Effector CD8-positive, alpha-beta T cell (primary cell): ENCODE measurements at places on chromosomes 1 and 21.

- no peak for DNase-seq
Observed at GRCh38 chr21:39388811-39389155, 39.9 kb upstream of the HMGN1 start.

DNA sequence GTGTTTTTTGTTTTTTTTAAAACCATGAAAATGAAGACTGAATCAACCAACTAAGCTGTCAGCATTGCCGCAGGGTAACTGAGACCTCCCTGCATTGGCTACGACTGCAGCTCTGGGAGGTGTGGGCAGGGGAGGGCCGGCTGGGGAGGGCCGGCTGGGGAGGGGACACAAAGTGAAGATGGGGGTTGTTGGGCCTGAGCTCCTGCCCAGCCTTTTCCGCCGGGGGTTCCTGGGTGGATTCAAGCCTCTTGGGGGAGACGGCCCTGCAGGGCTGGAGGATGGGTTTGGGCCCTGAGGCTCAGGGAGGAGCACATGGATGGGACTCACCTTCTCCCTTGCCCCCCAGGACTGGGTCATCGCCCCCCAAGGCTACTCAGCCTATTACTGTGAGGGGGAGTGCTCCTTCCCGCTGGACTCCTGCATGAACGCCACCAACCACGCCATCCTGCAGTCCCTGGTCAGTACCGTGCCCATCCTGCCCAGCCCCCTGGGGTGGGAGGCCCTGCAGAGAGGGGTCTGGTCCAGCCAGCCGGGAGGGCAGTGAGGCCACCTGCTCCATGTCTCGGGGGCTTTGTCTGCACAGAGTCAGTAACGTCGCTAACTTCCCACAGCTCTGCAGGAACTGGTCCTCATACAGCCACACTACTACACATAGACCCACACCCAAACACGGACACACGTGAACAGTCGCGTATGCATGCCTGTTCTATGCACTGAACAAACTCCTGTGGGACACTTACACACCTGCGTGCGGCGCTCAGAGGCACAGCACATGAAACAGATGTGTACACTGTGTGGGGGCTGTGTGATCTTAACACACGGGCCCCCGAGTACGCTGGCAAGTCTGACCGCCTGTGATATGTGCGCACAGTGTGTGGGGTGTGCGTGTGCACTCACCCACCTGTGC, 31.5 kb downstream of the BMP8A start:
- no peak for DNase-seq

- no peak for DNase-seq
Observed at GRCh38 chr1:57468641-57469523, 45.0 kb upstream of the DAB1 start.

DNA sequence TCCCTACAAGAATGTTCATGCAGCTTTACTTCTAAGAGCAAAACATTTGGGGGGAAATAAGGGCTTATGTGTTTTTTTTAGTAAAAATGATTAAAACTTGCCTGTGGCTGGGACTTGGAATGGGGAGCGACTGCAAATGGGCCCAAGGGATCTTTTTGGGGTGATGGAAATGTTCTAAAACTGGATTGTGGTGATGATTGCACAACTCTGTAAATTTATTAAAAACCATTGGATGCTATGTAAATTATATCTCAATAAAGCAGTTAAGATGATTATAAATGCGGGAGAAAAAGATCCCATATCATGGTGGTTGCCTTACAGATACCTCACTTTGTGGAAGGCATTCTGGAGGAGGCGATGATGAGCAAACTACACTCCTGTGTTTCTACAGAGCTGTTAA, 30.2 kb upstream of the STUM start:
- DNase-seq = no peak

DNA sequence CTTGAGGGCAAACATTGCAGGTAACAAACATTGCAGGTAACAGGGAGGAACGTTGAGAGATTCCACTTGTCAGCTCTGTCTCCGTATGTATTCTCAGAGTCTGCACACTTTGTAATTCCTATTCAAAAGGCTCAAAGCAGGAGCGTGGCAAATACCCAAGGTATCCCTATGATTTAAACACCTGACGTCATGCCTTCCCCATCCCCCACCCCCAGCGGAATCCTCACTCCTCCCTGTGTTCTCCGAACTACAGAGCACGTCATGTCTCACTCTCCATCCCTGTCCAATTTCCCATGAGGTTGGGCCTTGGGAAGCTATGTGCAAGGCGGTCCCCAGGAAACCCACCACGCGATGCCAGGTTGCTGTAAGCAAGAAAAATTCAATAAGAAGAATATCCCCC, 2.8 kb upstream of the LRRC38 start:
- DNase-seq = no peak

DNA sequence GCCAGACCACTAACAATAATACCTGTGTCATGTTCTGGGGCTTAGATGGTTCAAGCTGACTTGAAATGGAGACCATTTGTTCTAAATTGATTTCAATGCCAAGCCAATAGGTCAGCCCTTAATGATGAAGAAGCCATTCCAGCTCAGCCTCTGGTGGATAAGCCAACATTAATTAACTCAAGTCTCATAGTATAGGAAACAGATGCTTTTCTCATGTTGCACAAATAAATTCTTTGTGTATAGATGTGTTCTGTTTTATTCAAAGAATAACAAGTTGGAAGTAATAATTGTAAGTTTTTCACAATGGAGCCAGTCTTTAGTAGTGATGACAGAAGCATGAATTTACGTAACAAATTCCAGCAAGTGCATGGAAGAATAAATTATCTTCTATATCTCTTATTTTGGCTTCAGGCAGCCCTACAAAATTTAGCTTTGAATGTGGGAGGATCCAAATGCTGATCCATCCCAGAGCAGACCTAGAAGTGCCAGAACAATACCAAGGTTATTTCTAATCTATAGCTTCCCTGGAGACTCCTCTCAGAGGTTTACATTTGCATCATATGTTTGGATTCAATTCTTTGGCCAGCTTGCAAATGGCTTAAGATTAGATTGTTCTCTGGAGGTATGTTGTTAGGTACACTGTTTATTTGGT, 42.2 kb upstream of the C1orf105 start:
- no peak for DNase-seq

GRCh38 chr1:208496467-208497371, 252.5 kb upstream of the PLXNA2 start:
- no peak for DNase-seq

DNA sequence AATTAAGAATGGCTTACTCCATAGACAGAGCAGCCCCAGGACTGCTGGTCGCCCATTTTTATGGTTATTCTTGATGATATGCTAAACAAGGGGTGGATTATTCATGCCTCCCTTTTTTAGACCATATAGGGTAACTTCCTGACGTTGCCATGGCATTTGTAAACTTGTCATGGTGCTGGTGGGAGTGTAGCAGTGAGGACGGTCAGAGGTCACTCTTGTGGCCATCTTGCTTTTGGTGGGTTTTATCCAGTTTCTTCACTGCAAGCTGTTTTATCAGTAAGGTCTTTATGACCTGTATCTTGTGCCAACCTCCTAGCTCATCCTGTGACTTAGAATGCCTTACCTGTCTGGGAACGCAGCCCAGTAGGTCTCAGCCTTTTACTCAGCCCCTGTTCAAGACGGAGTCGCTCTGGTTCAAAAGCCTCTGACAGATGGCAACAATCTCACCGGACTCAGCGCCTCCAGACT, 5.2 kb upstream of the AGPAT3 start:
- no peak for DNase-seq

- no peak for DNase-seq
Observed at GRCh38 chr1:89918127-89918793, 76.7 kb upstream of the ZNF326 start.

GRCh38 chr1:43997295-43997999, 6.0 kb downstream of the CCDC24 start:
- DNase-seq = no peak

- DNase-seq = no peak
Observed at GRCh38 chr21:36610201-36610600, 88.7 kb upstream of the SIM2 start.

GRCh38 chr1:20275319-20275925, 15.3 kb upstream of the VWA5B1 start:
- DNase-seq = no peak

- DNase-seq = no peak
Observed at GRCh38 chr1:162916821-162917613, 56.0 kb upstream of the CCDC190 start.

DNA sequence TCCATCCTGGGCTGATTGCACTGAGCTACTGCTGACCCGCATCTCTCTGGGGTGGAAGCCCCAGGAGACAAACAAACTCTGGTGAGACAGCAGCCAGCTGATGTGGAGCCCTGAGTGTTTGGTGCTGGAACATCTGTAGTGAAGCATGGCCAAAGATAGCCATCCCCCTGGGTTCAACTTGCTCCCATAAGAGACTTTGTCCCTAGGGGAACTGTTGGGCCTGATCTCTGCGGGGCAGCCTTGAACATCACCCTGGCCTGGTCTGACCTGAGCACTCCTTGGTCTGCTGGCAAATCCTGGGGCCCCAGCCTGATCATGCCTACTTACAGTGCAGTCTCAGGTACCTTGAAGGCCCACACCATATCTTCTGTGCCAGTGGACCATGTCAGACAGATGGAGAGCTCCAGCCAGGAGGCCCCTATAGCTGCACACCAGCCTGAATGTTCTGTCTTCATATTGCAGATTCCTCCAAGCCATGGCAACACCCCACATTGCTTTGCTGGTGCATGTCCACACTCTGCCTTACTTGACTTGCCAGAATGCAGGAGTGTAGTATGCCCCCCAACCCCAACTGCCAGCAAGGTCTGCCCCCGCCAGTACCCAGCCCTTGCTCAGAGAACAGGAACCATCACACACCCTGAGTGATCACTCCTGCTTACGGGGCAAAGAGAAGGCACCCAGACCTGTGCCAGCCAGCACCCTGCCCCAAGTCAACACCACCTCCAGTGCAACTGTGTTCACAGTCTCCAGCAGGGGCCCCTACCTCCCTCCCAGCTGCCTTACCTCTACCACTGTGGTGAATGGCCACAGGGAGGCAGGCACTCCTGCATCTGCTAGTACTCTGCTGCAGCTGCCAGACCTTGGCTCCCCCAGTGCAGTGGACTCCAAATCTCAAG, 690.5 kb upstream of the NR5A2 start:
- no peak for DNase-seq

GRCh38 chr21:44748621-44749020, 37.2 kb upstream of the TSPEAR start:
- DNase-seq = no peak

DNA sequence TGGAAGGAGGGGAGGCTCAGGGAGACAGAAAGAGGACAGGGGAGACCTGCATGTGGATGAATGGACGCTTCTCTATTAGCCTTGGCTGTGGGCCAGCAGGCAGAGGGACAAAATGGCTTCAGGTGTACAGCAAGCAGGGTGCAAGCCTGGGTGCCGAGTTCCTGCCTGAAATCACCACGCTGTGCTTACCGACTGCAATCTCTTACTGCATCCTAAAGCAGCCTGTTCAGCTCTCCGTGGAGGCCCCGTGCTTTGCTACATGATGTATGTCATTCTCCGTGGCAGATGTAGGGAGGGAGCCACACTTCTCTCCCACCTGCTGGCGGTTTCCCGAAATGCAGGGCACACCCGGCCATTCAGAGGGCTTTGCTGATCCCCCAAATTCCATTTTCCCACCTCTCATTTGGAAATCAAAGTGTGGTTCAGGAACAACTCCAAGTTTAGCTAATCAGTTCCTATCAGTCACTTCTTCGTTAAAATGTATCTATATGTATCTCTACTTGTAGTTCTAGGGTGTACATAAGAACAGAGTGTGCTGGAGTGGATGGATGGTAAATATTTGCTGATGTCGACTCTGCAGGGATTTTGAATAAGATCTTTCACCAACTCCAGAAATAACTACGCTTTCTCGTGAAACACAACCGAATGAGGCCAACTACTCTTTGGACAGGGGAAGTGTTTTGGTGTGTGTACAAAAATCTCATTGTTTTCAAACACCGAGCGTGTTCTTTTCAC, 122.3 kb upstream of the BACE2 start:
- no peak for DNase-seq

DNA sequence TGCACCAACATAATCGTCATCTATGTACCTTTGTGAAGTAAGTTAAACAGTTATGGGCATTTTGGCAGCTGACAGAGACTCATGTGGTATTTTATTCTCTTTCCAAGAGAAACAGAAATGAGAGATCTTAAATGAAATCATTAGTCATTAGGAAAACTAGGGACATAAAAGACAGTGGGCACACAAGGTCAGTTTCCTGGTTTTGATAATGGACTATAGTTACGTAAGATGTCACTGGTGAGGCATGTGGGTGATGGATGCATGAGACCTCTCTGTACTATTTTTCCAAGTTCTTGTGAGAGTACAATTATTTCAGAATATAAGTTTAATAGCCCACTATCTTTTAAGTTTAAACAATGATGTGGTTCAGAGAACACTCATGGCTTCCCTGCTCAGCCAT, 216.9 kb downstream of the APP start:
- no peak for DNase-seq

DNA sequence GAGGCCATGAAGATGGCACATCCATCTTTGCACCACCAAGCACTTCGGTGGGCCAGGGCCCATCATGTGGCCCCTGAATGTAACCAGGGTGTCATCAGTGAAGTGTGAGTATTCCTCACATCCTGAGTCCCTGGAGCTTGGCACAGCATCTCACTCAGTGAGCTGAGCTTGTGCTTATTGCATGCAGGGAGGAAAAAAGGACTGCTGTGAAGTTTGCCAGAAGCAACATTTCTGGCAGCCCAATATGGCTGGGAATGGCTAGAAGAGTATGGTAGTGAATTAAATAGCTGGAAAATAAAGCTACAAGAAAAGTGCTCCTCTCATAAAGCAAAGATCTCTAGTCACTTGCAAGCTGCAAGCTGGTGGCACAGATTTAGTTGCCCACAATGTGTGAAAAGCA, 109.3 kb downstream of the TNFSF18 start:
- no peak for DNase-seq

DNA sequence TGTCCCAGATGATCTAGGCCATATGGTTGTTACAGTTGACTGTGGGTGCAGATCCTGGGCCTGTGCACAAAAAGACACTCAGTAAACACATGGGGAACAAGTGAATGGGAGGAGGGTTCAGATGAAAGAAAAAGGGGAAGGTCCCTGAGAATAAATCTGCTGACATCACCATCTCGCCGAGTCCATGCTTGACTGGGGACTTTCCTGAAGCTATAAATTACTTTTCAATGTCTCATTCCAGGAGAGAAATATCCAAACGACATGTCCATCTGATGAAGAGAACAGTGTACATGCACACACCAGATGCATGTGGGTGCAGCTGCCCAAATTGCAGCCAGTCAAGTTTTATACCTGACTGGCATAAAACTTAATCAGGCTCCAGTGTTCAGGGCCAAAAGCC, 109.0 kb downstream of the HIVEP3 start:
- no peak for DNase-seq

- no peak for DNase-seq
Observed at GRCh38 chr1:25183126-25183980, 48.9 kb downstream of the SYF2 start.

GRCh38 chr1:2213576-2214505, 14.3 kb upstream of the SKI start:
- DNase-seq = no peak

GRCh38 chr1:10519016-10519417, 44.3 kb downstream of the PEX14 start:
- DNase-seq = no peak
